ENCODE measurements at places on chromosomes 7 and 10. TPM values are rescaled to one million over a fixed set of nuclear protein-coding genes. Genes with fewer than 3 reads are reported as not detected.

The MTURN gene
- total RNA-seq = 9.1 TPM

The BRI3 gene
- 74.1 TPM for total RNA-seq

DNA sequence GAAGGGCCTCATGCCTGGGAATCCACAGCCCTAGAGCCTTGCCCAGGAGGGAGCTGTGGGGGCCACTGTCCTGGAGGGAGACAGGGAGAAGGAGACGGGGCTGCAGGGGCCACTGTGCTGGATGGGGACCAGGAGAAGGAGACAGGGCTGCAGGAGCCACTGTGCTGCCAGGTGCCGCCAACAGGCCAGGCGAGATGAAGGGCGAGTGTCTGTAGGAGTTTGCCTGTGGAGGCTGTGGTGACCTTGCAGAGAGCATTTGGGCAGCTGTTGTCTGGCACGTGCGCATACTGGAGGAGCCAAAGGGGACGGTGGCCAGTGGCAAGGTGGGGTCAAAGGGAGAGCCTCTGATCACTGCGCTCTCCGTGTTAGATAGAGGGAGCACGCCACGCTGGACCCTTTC, 79.2 kb downstream of the NKX6-2 start:
- no peak for DNase-seq

DNA sequence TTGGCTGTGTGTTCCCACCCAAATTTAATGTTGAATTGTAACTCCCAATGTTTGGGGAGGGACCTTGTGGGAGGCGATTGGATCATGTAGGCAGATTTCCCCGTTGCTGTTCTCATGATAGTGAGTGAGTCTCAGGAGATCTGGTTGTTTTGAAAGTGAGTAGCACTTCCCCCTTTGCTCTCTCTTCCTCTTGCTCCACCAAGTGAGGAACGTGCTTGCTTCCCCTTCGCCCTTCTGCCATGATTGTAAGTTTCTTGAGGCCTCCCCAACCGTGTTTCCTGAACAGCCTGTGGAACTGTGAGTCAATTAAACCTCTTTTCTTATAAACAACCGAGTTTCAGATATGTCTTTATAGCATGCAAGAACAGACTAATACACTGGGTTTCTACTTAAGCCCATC, 176.3 kb downstream of the CDK14 start:
- DNase-seq = no peak

DNA sequence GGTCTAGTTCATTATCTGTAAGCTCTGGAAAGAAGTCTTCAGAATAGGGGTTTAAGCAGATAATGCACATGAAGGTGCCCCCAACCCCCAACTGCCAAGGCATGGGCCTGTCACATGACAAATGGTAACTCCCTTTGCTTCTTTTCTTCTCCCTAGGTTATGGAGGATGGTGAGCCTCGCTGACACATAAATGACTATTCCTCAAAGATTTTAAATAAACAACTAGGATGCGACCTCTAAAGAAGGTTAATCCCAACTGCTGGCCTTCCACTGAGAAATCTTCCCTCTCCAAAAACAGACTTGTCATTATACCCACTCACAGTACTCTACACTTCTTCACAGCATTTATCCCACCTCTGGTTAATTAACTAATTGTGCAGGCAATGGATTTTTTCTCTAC, 75.7 kb upstream of the FAM133B start:
- no peak for DNase-seq

GRCh38 chr7:81370822-81371221, 399.0 kb downstream of the HGF start:
- DNase-seq = no peak

The LRRC72 gene
- not detected for total RNA-seq

GRCh38 chr7:130208516-130208915, 856 bp downstream of the SSMEM1 start:
- no peak for DNase-seq

The MKRN1 gene
- total RNA-seq = 52.4 TPM

DNA sequence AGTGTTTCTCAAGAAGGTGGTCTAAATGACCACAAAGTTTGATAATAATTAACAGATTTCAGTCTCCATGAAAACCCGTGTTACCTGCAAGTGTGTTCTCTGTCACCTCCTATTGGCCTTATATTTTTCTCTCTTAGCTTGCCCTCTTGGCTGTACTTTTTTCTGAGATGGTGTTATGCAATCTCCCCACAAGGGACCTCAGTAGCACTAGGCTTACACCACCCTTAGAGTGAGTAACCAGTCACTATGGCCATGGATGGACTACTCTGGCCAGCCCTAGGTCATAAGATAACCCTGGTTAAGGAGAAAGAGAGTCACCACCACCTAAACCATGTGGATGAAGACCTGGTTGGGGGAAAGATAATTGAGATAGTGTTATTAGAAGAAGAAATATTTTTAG, 76.8 kb downstream of the NPSR1 start:
- DNase-seq = no peak

- DNase-seq = peak; percentile 91
Measured at GRCh38 chr7:130912082-130912861, 178.3 kb upstream of the KLF14 start.

The IL6 gene
- 14.3 TPM for total RNA-seq

DNA sequence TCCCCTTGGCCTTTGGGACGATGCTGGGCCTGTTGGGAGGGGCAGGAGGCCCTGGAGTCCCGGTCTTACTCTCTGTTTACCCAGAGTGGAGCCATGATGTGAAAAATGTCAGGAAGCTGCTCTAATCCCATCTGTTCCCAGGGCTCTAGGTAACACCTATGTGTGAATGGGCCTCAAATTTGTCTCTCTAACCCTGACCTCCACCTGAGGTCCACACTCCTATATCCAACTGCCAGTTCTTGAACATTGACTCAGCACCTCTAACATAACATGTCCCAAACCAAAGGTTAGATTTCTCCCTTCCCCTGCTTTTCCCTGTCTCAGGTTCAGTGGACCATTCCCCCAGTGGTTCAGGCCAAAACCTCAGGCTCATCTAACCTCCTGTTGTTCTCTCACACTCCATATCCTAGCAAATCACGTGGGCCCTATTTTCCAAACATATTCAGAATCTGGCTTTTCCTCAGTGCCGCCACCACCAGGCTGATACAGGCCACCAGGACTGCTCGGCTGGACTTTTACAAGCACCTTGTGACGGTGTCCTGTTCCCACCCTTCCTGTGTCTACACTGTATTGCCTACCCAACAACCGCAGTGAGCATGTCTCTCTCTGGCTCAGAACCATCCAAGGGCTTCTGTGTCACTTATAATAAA, 130.6 kb downstream of the ATXN7L1 start:
- DNase-seq = no peak

The CLDN4 gene
- total RNA-seq = 1.2 TPM

The LAMB1 gene
- 157 TPM for total RNA-seq

The CALML5 gene
- not detected for total RNA-seq

The KCNMA1 gene
- 47.7 TPM for total RNA-seq

DNA sequence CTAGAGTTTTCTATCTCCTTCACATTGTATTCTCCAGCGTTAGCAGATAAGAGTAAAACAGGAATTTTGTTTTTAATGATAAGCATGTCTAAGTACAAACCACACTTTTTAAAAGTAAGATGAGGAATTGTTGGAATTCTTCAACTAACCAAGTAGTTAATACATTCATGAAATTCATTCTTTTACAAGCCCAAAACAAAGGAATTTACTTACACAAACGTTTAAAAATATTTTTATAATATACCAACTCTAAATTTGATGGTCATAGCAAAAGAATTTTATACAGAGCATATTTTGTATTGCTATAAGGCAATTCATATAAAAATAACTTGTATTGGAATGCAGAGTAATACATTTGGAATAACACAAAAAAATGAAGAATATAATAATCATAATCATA, 51.3 kb downstream of the TWIST1 start:
- DNase-seq = no peak

The KEL gene
- total RNA-seq = not detected

The CTBP2 gene
- 45.4 TPM for total RNA-seq

The YWHAG gene
- 80.4 TPM for total RNA-seq

The CPED1 gene
- 28.2 TPM for total RNA-seq

The EBLN1 gene
- not detected for total RNA-seq

The CFAP70 gene
- total RNA-seq = not detected

DNA sequence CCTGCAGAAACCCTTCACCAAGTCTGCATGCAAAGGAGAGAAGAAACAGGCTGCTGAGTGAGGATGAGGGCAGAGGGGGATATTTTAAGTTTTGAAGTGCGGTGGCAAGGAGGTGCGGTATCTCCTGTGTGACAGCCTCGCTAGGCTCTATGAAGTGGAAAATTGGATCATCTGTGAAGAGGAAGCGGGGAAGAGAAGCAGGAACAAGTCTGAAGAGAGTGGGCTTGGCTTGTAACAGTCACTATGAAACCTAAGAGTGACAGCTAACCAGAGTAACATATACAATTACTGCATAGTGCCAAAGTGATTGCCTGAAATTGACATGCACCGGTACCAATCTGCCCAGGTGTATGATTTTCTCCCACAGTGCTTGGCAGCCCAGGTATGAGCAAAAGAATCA, 287.5 kb upstream of the KLF14 start:
- no peak for DNase-seq

- DNase-seq = no peak
Measured at GRCh38 chr10:46084321-46085165, 38.5 kb upstream of the MSMB start.

DNA sequence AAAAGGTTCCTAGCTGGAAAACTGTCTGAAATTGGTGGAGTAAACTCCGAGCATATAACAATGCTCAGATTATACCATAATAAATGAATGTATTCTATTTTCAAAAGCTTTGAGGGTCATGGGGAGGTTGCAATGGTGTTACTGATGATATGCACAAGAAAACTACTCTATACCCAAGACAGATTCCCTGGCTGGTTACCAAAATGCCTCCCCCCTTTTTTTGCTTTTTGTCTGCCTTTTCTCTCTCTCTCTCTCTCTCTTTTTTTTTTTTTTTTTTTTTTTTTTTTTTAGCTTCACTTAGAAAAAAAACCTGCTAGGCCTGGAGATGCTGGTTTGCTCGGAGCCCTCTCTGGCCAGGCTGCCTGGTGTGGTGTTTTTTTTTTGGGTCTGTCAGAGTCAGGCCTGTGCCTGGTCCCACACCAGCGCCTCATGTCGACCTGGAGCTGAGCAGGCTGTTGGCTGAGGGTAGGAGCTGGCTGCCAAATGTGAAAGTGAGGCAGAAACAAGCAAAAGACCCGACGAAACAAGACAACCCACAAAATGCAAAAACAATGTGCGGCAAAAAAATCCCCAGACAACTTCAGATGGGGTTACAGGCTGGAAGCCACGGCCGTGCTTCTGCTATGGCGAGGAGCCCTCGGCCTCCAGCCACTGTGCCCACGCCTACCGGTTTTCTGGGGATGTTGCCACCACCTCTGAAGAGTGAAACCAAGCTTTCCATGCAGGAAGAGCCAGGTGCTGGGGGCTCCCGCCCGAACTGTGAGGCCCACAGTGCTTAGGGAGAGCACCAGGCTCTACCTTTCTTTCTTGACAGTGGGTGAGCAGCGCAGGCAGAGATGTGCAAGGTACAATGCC, 59.9 kb upstream of the EFCAB10 start:
- no peak for DNase-seq

The HTR5A gene
- total RNA-seq = not detected

The DMBT1 gene
- total RNA-seq = 0.10 TPM

The LGI1 gene
- total RNA-seq = not detected

The TEX47 gene
- total RNA-seq = not detected

DNA sequence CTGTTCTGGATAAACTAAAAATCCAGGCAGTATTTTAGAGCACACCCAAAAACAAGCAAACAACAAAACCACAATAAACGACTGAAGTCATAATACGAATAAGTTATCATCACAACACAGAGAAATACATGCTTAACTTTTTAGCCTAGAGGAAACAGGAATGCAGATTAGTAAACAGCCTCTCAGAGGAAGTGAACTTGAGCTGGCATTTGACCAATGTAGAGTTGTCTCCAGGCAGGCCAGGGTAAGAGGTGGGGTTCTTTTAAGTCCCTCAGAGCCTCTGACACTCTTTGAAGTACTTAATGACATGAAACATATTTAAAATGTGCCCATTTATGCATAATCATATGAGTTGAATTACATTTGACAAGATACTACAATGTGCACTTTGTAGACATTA, 43.3 kb upstream of the PLXDC2 start:
- DNase-seq = no peak

The CAMK1D gene
- not detected for total RNA-seq
